Dermis microvascular lymphatic vessel endothelial cell (primary cell): ENCODE measurements at places on chromosomes 7 and 10. TPM values are rescaled to one million over a fixed set of nuclear protein-coding genes. Genes with fewer than 3 reads are reported as not detected.

The ADARB2 gene
- 0.13 TPM in 1 of 2 replicates, not detected in the other for total RNA-seq

The PAPSS2 gene
- total RNA-seq, result 52.6 and 102 TPM in 2 replicates

The AHR gene
- 85.4 and 150 TPM in 2 replicates for total RNA-seq

The GJC3 gene
- total RNA-seq, result 0.26 and 0.63 TPM in 2 replicates

The HMX3 gene
- total RNA-seq, result not detected in 2 replicates

The TMEM225B gene
- 0.13 and 0.25 TPM in 2 replicates for total RNA-seq

The ARHGAP22 gene
- 2.7 and 5.3 TPM in 2 replicates for total RNA-seq

The SLC26A4 gene
- total RNA-seq, result 10.4 and 18.2 TPM in 2 replicates

The OPN4 gene
- not detected in 2 replicates for total RNA-seq

The VWDE gene
- total RNA-seq, result under 0.01 TPM in 2 replicates

The ADCY1 gene
- 0.51 and 1.1 TPM in 2 replicates for total RNA-seq

The PON1 gene
- not detected in 2 replicates for total RNA-seq

The PITX3 gene
- total RNA-seq, result not detected in 2 replicates

The IFIT1B gene
- total RNA-seq, result not detected in 2 replicates
